ENCODE measurements at places on chromosomes 5 and 9.
A peak's percentile ranks its signal among the peaks of the same experiment; 100 is the strongest.

- no peak for DNase-seq
These were observed 178.9 kb downstream of the SREK1 start for GRCh38 chr5:66322786-66323528.

- no peak for DNase-seq
These were observed 484.1 kb upstream of the SEMA6A start for GRCh38 chr5:117058740-117059139.

DNA sequence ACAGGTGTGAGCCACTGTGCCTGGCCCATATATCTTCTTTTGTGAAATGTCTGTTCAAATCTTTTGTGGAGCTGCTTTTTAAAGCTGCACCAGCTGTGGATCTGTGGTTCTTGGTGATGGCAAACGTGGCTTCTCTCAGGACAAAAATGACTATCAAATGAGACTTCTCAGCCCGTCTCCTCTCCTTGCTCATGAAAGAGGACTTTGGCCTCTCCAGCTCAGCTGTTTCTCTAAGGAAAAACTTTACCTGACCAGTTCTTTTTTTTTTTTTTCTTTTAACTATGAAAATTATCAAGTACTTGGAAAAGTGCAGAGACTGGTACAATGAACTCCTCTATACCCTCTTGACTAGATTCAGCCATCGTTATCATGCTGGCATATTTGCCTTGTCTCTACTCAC lies 44.8 kb downstream of the RALGPS1 start:
- DNase-seq = no peak

- DNase-seq = no peak
These were observed 142.3 kb downstream of the BNC2 start for GRCh38 chr9:16728137-16728508.

- DNase-seq = no peak
These were observed 352.6 kb upstream of the PANK3 start for GRCh38 chr5:168931638-168932345.

- DNase-seq = no peak
These were observed 17.5 kb downstream of the TNIP1 start for GRCh38 chr5:151063142-151063989.

GRCh38 chr9:88747768-88748167 lies 212.8 kb downstream of the NXNL2 start:
- no peak for DNase-seq

DNA sequence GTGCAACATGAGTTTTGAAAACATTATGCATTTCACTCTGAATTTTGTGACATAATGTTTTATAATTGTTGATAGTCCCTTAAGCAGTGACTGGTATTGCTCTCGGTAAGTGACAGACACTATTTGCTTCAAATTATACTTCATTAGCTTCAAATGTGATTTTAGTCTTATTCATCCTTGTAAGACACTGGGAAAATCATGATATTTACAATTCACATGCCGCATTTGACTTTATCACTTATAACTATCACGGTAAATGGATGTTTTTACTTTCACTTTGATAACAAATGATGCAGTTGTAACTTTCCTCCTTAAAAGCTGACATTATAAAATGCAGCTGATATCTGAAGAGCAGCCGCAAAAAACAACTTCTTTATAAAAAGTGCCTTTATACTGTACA lies 44.1 kb upstream of the ITGA2 start:
- DNase-seq = no peak

DNA sequence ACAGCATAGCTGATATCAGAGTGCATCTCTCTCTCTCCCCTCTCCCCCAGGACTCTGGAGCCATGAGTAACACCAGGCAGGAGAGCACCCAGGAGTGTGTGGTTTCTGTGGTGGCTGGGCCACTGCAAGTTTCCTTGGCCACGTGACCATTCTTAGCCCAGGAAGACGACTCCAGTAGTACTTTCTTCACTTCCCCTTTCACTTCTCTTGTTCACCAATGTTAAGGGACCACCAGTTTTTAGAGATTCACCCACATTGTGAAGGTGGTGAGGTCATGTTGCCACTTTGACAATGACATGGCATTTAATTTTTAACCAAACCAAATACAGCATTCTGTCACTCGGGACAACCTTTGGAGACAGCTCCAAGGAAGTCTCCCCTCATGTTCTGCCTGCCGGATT lies 17.9 kb upstream of the DAPK1 start:
- peak; percentile 63 for DNase-seq

DNA sequence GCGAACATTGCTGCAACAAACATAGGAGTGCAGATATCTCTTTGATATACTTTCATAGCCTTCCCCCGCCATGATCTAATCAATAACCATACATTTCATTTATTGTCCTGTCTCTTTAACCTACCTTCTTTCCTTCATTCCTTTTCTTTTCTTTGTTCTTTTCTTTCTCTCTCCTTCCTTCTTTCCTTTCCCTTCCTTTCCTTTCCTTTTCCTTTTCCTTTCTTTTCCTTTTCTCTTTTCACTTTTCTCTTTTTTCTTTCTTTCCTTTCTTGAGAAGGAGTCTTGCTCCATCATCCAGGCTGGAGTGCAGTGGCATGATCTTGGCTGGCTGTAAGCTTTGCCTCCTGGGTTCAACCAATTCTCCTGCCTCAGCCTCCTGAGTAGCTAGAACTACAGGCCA lies 100.3 kb downstream of the UNC13B start:
- no peak for DNase-seq

GRCh38 chr5:118698774-118699173 lies 289.6 kb downstream of the DTWD2 start:
- no peak for DNase-seq

DNA sequence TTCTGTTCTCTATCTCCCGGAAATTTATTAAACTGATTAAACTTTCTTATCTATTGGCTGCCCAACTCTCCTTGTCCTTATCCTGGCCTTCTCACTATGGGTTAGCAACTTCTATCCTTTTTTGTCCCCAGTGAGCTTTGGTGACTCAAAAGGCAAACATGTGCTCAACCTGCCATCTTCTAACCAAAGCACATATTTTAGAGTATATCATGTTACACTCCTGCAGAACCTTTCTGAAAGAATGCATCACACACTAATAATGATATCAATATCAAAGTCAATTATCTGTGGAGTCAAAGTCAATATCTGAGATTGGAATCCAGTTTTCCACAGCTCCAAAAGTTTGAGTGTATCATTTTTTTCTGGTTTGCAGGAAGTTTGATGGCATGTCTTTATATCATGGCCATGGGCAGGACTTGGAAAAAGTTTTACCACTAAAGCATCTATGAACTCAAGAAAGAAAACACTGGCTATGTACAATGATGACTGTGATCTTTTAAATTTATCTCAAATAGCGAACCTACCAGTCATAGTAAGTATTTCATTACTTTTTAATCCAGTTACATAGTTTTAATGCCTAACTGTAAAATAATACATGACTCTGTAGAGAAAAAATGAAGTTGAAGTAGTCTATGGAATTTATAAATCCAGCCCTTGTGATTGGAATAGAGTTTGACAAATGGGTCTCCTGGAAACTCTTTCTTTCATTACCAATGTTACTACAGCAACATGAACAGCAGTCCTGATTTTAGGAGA lies 166.8 kb downstream of the DROSHA start:
- no peak for DNase-seq

- no peak for DNase-seq
These were observed 411.7 kb upstream of the SLC24A2 start for GRCh38 chr9:20200581-20200980.

DNA sequence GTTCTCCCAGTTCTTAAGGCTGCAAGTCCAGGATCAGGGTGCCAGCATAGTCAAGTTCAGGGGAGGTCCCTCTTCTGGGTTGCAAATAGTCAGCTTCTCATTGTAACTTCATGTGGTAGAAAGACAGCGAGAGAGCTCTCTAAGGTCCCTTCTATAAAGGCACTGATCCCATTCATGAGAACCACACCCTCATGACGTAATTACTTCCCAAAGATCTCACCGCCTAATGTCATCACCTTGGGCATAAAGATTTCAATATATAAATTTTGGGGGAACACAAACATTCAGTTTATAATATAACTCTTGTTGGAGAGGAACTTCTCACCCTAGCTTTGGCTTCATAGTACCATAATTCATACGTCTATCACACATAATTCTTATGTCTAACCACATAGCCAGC lies 203.9 kb upstream of the VLDLR start:
- DNase-seq = no peak

DNA sequence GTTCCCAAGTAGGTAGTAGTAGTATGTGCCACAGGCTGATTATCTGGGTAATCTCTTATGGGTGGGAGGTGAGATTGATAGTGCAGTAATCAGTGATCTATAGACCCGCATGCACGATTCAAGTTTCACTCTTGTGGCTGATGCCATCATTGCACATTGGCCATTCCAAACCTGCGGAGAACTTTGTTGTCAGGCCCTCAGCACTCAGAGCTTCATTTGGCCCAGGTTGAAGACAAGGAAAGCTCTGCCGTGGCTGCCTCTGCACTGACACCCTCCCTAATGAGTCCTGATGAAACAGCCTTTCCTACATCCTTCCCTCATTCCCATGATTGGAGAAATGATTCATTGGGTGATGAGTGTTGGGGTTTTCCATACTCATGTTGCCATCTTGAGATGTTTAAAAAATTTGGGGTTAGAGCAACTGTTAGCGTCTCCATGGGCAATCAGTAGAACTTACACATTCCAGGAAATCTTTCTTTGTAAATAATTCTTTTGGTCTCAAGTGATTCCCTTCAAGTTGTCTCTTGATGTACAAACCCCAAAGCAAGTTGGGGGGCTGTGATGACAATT lies 22.9 kb downstream of the PROP1 start:
- no peak for DNase-seq

DNA sequence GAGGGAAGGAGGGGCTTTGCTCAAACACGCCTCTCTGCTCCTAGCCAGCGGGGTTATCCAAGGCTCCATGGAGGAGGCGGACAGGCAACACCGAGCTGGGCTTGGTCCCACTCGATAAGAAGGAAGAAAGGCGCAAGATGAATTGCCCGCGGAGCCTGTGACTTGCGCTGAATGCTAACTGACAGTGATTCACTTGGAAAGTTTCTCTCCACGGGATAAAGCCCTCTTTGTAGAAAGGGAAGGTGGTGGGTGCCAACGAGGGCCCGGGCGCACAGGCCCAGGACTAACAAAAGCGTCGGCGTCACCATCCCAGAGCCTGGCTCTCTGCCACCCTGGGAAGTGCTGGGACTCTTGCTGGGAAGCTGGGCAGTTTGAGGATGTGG lies 76.0 kb downstream of the VAV2 start:
- DNase-seq = no peak

- DNase-seq = no peak
These were observed 185.1 kb downstream of the FSTL4 start for GRCh38 chr5:133427121-133427777.

GRCh38 chr5:178357121-178357521 lies 124.5 kb upstream of the PHYKPL start:
- DNase-seq = no peak

DNA sequence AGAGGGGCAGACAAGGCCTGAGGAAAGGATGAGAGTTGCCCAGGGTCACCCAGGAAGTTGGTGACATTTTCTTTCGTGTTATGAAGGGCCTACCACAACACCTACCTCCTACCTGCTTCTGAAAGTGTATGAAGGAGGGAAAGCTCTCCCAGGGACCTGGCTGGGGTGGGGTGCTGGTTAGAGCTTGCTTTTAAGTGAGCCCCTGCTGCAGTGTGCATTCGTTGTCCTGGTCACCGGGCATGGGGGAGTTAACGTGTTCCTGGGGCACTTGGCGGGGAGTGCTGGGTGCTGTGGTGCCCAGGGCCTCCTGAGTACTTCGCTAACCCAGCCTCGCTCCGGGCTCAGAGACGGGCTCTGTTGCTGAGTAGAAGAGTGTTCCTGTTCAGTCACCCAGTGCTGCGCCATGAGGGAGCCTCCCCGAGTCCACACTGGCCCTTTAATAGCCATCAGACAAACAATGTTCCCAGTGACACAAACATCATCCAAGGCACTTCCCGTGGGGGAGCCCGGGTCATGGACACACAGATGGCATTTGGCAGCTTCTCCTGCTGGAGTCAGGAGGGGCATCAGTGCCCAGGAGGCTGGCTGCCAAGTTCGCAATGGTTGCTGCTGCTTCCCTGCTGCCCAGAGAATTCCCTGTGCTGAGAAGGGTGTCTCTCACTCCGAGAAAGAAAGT lies 85.7 kb downstream of the AMBP start:
- no peak for DNase-seq

GRCh38 chr5:110718311-110718710 lies 8.2 kb downstream of the TMEM232 start:
- DNase-seq = no peak

GRCh38 chr9:113390192-113390960 lies 10.7 kb downstream of the ALAD start:
- no peak for DNase-seq

GRCh38 chr9:137685035-137685740 lies 66.4 kb downstream of the EHMT1 start:
- no peak for DNase-seq

- DNase-seq = no peak
These were observed 21.1 kb downstream of the CORO2A start for GRCh38 chr9:98171176-98171925.

- DNase-seq = no peak
These were observed 244.7 kb downstream of the SEC61B start for GRCh38 chr9:99466781-99467180.

GRCh38 chr5:16160706-16161105 lies 18.9 kb downstream of the MARCHF11 start:
- DNase-seq = peak; percentile 49

GRCh38 chr5:10288592-10289219 lies 19.0 kb downstream of the CMBL start:
- peak; percentile 71 for DNase-seq

GRCh38 chr9:134372581-134373267 lies 46.5 kb downstream of the RXRA start:
- no peak for DNase-seq

DNA sequence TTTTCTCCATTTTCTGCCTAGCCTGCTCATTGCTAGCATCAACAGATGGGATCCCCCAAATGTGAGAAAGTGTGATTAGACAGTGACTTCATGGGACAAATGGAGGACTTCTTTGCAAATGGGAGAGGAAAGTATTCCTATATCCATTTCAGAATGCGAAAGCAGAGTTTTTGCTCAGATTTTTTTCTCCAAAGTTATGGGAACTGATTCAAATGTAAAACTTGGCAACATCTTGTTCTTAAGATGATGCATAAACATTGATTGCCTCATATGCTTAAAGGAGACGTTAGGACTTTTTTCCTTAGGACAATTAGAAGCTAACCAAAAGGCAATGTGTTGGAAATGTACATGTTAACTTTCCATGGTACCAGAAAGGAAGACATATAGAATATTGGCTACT lies 704.3 kb upstream of the ZNF608 start:
- DNase-seq = no peak

GRCh38 chr5:150781706-150782614 lies 3.4 kb downstream of the SMIM3 start:
- no peak for DNase-seq

DNA sequence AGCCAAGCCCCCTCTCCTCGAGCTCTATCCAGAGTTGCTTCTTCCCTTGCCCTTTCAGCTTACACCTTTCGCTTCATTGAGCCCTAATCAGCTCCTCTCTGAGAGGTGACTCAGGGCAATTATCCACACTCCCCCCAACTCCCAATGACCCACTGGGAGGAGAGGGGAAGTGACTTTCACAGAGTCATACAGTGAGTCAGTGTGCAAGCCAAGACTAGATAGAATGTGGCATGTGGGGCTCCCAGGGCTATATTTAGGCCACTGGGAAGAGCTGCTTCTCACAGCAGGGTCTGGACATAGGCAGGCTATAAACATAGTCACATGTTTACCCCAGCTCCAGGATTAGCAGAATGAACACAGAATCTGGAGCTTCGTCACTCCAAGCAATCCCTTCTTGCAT lies 57.4 kb downstream of the NRG2 start:
- no peak for DNase-seq

- DNase-seq = no peak
These were observed 152.8 kb upstream of the PRLR start for GRCh38 chr5:35383041-35383440.
